Mammary epithelial cell (primary cell): ENCODE measurements at places on chromosomes 6 and 20. TPM values are rescaled to one million over a fixed set of nuclear protein-coding genes. Genes with fewer than 3 reads are reported as not detected.

Gene SAMD3
- not detected in 2 replicates for total RNA-seq

Gene SEL1L2
- not detected for total RNA-seq

Gene HUS1B
- total RNA-seq, result 0.99 and 1.0 TPM in 2 replicates

Gene SLC22A16
- total RNA-seq, result not detected in 2 replicates

Gene ATF6B
- total RNA-seq, result 20.3 TPM

Gene PCSK2
- total RNA-seq, result not detected

Gene PRR18
- total RNA-seq, result 0.09 and 0.11 TPM in 2 replicates

Gene CRIP3
- not detected in 2 replicates for total RNA-seq

Gene GJA10
- total RNA-seq, result not detected in 2 replicates

Gene PEX7
- total RNA-seq, result 13.8 TPM

Gene FUT9
- not detected in 2 replicates for total RNA-seq

Gene OTOR
- total RNA-seq, result not detected in 2 replicates

Gene CDSN
- total RNA-seq, result 0.29 and 0.80 TPM in 2 replicates

Gene CRISP3
- total RNA-seq, result not detected in 2 replicates

Gene SLC35A1
- total RNA-seq, result 9.7 and 12.4 TPM in 2 replicates

Gene SAMD10
- 1.5 TPM for total RNA-seq

Gene ESR1
- 0.38 and 0.43 TPM in 2 replicates for total RNA-seq

Gene ZKSCAN8
- 16.3 and 19.1 TPM in 2 replicates for total RNA-seq

Gene E2F1
- total RNA-seq, result 1.8 TPM

Gene RAB22A
- total RNA-seq, result 20.7 and 24.7 TPM in 2 replicates

Gene BFSP1
- total RNA-seq, result 3.0 and 3.2 TPM in 2 replicates

Gene MEA1
- 80.3 and 88.3 TPM in 2 replicates for total RNA-seq

Gene OOEP
- 0.17 TPM for total RNA-seq

Gene TMEM151B
- total RNA-seq, result not detected in 2 replicates

Gene BTN1A1
- not detected in 2 replicates for total RNA-seq

Gene SCRT2
- total RNA-seq, result not detected

Gene RIPPLY2
- not detected in 2 replicates for total RNA-seq

Gene FAM217A
- total RNA-seq, result not detected in 2 replicates

Gene HCRTR2
- total RNA-seq, result not detected

Gene SERAC1
- total RNA-seq, result 24.2 TPM

Gene MYLIP
- total RNA-seq, result 5.0 TPM

Gene TLDC2
- not detected in 2 replicates for total RNA-seq

Gene KHDC1L
- not detected for total RNA-seq

Gene HAO1
- total RNA-seq, result not detected

Gene TMC2
- total RNA-seq, result not detected in 2 replicates

Gene ZNF311
- total RNA-seq, result 2.0 TPM

Gene TSHZ2
- 11.5 TPM for total RNA-seq

Gene OPRM1
- total RNA-seq, result not detected

Gene MTFR2
- 2.0 TPM for total RNA-seq

Gene OR2J3
- total RNA-seq, result not detected in 2 replicates

Gene CAPN11
- total RNA-seq, result not detected in 2 replicates

Gene SASH1
- 12.5 and 14.9 TPM in 2 replicates for total RNA-seq
